ENCODE measurements at places on chromosomes 6 and 20.

DNA sequence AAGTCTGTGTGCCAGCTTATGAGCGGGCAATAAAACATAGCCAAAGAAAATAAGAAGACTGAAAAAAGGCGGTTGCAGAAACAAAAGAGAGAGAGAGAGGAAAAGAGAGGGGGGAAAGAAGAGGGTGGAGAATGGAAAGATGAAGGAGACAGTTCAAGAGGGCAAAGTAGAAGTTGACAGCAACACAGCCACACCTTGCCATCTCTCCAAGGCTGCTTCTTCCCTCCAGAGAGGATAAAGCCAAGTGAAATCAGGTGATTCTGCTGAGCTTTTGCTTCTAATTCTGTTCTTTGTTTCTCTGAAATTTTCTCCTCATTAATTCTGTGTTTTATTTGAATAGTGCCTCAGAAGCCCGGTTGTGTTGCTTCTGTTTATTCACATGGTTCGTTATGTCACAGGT lies 48.5 kb downstream of the PTPRK start:
- no peak for DNase-seq

DNA sequence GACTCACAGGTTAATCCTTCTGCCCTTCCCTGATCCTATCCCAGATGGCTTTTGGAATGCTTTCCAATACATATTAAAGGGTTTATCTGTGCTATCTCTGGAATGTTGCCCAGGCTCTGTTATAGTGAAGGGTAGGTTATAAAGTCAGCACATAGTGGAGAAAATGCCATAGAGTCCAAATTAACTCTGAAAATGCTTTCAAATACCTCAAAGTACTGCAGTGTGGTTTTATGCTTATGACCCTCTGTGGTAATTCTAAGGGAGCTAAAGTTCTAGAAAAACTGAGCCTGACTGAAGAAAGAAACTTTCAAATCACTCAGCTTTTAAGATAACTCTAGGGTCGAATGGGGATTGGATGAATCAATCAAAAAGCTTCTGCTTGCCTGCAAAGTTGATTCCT lies 159.8 kb downstream of the PLCB1 start:
- DNase-seq: peak; percentile 82

GRCh38 chr20:46358346-46359058 lies 47.9 kb downstream of the ELMO2 start:
- DNase-seq: no peak

DNA sequence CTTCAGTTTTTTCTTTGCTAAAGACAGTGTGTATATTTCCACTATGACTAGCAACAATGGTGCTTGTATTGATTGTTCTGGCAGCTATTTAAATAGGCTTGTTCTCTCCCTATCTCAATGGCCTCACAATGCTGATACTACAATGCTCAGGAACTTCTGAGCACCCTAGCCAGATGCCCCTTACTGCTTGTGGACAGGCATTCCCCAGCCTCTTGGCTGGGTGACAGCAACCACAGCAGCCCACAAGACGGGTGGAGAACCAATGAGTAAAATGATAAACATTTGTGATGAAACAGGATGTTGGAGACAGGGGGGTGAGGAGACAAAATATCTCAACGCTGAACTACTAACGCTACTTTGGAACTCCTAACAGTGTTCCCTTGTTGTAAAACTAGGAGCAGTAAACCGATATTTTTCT lies 42.3 kb downstream of the HIVEP2 start:
- DNase-seq: peak; percentile 99

DNA sequence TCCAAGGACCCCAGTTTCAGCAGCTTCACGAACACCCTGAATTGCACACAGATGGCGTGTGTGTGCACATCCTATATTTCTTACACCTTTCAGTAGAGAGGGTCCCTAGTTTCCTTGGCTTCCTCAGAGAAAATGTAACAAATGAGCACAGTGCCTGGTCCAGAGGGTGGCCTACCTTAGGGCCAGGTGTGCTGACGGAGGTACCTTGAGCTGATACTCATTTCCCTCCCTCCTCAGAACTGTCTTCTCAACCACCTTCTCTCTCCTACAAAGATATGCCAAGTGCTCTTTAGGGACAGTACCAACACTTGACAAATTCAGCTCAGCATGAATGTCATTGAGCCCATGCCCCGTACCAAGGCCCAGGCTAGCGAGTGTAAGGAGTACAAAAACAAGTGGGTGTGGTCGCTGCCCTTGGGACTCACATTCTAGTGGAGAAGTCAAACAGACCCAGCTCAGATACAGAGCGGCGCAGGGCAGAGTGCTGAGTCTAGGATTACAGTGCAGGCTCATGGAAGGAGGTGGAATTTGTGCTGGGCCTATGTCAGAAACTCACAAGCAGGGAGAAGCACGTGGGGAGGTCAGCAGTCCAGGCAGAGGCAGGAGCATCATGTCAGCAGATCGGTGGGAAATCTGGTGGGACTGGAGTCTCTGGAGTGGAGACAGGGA lies 9.6 kb upstream of the BPHL start:
- no peak for DNase-seq

Measured in EL (cell line).